SIG-M5 (cell line): ENCODE measurements at places on chromosomes 13 and 19.

DNA sequence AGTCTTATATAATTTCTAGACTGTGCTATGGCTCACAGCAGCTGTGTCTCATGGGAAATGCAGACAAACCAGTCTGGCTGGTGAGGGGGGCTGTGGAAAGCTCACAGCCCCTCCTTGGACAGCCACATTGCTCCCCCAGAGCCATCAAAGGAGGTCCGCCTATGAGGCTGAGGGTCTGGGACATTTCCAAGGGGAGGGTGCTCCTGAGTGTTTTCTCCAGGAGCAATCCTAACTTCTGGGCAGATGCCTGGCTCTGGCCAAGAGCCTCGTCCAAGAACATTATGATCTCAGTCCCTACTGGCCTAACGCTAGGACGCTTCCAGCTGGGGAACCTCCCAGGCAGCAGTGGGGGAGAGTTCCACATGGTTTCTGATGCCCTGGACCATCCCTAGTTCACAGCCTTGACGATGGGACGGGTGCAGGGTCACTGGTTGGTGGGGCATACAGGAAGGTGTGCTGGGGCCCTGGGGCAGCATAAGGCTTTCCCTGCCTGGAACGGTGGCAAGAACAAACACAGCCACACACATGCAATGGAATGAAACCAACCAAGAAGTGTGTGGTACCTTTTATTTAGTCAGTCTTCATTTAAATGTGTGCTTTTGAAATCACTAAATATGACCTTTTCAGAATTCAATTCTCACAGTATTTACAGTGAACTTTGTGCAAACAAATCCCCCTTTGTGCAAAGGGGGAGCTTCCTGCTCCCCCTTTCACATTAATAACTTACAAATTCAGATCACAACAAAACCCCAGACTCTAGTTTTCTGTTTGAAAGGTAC is 60.6 kb downstream of the CDADC1 start:
- DNase-seq = no peak

GRCh38 chr19:30155381-30156200 is 213.6 kb downstream of the URI1 start:
- no peak for DNase-seq

- no peak for DNase-seq
Measured at GRCh38 chr19:45717983-45718650, 12.6 kb downstream of the FBXO46 start.

DNA sequence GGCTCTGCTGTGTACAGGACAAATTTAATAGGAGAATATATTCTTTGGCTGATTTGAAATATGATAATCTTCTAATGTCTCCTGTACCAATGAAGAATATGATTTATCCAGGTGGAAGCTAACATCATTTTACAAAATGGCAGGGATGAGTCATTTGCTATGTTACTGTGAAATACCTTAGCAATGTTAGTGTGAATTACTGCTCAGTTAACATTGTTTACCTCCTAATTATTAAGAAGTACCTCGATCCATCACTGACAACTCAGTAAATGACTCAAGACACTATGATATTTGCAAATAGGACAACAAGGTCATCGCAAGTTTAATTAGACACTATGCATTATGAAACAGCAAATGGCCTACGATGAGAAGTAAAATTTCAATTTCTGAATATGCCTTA is 309.1 kb upstream of the EDNRB start:
- no peak for DNase-seq

DNA sequence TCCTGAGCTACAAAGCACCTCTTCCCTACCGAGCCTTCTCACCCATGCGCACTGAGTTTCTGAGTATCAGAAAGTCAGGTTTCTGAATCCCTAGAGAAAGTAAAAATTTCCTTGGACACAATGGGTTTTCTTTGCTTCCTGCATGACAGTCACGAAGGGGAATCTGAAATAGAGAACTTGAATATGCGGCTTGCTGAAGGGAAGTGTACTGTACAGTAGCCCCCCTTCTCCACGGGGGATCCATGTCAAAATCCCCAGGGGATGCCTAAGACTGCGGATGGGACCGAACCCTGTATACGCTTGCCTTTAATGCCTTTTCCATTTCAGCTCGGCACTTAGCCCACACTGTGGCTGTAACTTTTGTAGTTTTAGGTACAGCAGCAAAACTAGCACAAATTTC is 107.9 kb downstream of the GGACT start:
- DNase-seq = no peak
